Hematopoietic multipotent progenitor cell (in vitro differentiated cells): ENCODE measurements at places on chromosomes 12 and 14. TPM values are rescaled to one million over a fixed set of nuclear protein-coding genes. Genes with fewer than 3 reads are reported as not detected.

DNA sequence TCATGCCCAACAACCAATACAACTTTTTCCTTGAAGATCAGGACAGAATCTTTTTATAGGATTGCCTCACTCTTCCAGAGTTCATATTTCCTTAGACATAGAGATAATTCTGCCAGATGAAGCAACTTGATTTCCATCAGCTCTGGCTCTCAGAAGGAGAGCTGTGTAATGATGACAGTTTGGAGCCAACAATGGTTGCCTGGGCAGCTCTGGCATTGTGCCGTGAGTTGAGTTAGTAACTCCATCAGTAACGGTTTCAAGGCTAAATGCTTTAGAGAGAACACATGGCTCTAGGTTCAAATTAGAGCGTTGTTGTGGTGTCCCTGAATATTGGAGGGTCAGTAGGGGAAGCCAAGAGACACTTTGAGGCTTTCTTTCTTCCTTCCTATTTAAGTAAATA lies 501.7 kb upstream of the SEL1L start:
- DNase-seq, result no peak

GRCh38 chr12:110270125-110270962 lies 10.7 kb upstream of the ATP2A2 start:
- DNase-seq, result no peak

GRCh38 chr12:105267711-105268110 lies 31.7 kb upstream of the APPL2 start:
- no peak for DNase-seq

- no peak for DNase-seq
Observed at GRCh38 chr12:13719986-13720385, 261.4 kb downstream of the GRIN2B start.

DNA sequence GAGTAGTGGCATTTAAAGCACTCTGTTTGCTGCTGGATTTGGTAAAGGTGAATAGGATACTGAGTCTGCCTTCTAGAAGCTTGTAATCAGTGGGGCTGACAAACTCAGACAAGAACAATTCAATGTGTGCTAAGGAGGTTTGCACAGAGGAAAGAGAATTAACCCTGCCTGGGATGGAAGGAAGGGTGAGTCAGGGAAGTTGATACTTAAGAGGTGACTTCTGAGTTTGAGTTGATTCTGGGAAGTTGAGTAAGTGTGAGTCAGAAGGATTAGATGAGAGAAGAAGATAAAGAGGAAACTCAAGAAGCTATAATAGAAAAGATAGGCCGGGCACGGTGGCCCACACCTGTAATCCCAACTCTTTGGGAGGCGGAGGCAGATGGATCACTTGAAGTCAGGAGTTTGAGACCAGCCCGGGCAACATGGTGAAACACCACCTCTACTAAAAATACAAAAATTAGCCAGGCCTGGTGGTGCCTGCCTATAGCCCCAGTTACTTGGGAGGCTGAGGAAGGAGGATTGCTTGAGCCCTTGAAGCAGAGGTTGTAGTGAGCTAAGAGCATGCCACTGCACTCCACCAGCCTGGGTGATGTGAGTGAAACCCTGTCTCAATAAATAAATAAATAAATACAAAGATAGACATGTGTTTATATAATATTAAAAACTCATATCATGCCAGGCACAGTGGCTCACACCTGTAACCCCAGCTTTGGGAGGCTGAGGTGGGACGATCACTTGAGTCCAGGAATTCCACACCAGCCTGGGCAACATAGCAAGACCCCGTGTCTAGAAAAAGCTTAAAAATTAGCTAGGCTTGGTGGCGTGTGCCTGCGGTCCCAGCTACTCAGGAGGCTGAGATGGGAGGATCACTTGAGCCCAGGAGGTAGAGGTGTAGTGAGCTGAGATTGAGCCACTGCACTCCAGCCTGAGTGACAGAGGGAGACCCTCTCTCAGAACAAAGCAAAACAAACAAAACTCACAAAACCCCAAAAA lies 126.8 kb upstream of the CPM start:
- no peak for DNase-seq

DNA sequence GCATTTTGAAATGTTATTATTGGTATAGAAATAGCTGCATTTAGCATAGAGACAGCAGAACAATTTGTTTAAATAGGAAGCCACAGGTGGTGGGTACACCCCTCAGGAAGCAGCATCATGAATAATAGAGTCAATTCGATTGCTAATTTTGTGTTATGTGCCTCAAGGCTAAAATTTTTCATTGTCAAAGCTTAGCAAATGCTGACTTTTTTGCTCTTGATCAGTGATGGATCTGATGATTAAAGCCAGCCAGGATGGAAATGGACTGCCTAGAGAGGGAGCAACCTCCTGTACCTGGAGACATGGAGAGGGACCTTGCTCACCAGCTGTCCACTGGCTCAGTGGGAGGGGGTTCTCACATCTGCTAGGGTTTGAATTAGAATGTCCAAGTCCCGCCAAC lies 4.5 kb upstream of the KRT8 start:
- DNase-seq, result no peak

DNA sequence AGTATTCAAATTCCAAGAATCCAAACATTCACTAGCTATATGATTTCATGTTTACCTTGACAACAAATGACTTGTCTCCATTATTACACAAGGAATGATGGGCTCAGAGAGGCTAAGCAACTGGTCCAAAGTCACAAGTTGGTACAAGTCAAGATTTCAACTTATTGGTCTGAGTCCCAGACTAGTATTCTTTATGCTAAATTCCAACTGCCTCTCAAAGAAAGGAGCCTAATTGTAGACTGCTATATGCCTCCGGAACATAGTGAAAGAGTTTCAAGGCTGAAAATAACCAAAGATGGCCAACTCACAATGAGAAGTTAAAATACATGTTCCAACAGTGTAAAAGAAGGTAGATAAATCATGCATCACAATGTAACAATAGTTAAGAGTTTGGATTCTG lies 7.5 kb downstream of the BTG1 start:
- no peak for DNase-seq

DNA sequence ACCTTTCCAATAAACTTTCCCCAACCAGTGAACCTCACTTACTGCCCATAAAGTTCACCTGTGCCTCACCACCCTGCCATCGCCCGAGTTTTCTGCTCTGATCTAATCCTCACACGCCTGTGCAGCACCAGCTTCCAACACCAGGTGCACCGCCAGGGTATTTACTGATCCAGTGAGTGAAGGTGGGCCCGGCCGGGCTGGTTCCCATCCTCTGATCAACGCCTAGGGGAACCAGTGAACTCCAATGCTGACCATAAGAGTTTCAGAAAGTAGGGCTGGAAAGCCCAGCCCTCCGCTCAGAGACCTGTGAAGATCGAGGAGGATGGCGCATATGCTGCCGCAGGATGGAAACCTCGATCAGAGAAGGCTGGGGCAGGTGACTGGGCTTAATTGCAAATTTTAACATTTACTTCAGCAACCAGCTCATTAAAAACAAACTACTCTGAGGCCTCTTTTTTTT lies 685 bp upstream of the MYL6B start:
- DNase-seq, result peak; percentile 60

GRCh38 chr12:95549392-95550084 lies 1.7 kb downstream of the USP44 start:
- DNase-seq, result no peak

DNA sequence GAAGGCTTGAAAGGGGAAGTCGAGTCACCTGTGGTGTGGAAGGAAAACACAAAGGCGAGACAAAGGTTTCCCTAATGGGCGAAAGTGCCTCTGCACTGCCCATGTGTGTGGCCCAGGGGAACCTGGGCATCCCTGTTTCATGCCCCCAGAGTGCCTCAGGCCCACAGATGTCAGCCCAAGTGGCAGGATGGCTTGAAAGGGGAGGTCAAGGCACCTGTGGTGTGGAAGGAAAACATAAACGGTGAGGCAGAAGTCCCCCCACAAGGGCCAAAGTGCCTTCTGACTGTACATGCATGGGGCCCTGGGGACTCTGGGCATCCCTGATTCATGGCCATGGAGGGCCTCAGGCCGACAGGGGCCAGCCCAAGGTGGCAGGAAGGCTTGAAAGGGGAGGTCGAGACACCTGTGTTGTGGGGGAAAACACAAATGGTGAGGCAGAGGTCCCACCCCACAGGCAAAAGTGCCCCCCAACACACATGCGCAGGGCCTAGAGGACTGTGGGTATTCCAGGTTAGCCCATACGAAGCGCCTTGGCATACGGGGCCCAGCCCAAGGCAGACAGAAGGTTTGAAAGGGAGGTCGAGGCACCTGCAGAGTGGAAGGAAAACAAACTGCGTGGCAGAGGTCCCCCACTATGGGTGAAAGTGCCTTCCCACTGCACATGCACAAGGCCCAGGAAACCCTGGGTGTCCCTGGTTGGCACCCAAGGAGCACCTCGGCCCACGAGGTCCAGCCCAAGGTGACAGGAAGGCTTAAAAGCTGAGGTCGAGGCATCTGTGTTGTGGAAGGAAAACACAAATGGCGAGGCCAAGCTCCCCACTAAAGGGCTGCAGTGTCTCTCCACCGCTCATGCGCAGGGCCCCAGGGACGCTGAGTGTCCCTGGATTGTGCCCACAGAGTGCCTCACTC lies 382.3 kb downstream of the ALG10 start:
- no peak for DNase-seq

- DNase-seq, result no peak
Observed at GRCh38 chr12:111342376-111342775, 26.5 kb downstream of the PHETA1 start.

GRCh38 chr12:42524716-42525115 lies 64.8 kb downstream of the PRICKLE1 start:
- DNase-seq, result no peak

DNA sequence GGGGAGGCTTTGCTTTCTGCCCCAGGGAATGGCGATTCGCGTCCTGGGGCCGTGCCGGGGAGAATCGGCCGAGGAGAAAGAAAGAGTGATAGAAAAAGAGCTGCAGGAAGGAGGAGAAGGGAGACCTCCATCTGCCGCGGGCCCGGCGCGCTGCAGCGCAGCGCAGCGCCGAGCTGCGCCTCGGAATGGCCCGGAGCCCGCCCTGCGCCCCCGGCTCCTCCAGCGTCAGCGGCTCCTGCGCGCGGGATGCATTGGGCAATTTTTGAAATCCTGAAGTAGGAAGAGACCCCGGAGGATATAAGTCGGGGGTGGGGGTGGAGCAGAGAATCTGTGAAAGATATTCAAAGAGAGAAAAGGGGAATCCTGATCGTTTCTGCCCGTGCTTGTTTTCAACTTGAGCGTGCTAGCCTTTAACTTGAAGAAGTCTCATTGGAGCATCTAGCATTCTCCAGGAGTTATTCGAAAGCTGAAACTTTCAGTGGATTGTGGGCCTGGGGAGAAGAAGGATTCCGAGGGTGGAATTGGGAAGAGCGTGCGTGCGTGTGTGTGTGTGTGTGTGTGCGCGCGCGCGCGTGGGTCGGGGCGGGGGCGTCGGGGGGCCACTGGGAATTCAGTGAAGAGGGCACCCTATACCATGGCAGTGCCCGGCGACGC lies 441 bp downstream of the PDE3A start:
- peak; percentile 39 for DNase-seq

The COL2A1 gene
- 0.27 TPM for total RNA-seq

The ABCD4 gene
- 90.5 TPM for total RNA-seq

The CLEC9A gene
- 8.3 TPM for total RNA-seq
